ENCODE measurements at places on chromosomes 13 and 19. TPM values are rescaled to one million over a fixed set of nuclear protein-coding genes. Genes with fewer than 3 reads are reported as not detected.

ZNF492 gene
- polyA plus RNA-seq = 4.6 TPM

COMP gene
- not detected for polyA plus RNA-seq

C1QTNF9B gene
- polyA plus RNA-seq = 0.49 TPM

ADGRE3 gene
- polyA plus RNA-seq = 0.13 TPM

- DNase-seq = no peak
Measured at GRCh38 chr19:51450730-51451307, 7.4 kb downstream of the SIGLEC8 start.

- DNase-seq = no peak
Measured at GRCh38 chr19:55679343-55680257, 4.6 kb downstream of the EPN1 start.

DNA sequence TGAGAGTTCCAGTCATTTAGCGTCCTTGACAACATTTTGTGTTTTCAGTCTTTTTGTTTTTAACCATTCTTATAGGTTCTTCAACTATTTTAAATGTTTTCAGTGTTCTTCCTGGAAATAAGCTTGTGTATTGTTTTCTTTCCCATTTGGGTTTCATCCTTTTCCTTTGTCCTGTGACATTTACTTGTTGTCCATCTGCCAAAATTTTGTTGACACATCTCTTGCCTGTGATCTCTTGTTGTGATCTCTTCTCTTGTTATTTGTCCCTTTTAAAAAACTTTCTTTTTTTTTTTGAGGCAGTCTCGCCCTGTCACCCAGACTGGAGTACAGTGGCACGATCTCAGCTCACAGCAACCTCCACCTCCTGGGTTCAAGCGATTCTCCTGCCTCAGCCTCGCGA is 96.5 kb downstream of the PDS5B start:
- no peak for DNase-seq

DNA sequence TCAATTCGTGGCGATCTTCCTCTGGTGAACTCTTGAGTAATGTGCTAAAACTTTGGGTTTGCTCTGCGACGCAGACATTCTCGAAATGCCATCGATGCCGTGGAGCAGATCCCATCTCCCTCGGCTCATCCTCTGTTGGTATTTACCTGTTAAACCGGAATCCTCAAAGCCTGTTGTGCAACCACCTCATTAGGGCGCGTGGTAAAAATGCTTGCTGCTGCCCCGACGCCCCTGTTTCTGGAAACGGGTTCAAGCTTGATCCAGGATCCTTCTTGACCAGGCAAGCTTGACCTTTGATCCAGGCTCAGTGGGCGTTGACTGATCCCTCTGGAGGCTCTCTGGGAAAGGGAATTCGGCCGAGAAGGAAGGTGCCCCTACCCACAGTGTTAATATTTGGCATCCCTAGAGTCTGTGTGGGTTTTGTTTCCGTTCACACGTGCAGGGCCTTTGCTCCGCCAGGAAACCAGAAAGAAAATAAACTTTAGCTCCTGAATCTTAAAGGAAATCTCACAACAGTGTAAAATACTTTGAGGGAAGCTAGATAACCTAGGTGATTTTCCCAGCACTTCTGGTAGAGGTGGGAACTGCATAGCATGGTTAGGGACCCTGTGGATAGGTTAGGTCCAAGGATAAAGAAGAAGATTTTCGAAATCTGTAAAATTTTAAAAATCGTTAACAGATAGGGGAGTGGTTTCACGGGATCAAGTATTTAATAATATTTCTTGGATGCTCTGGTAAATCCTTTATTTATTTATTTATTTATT is 1.1 kb downstream of the LSM14A start:
- peak; percentile 54 for DNase-seq

DNA sequence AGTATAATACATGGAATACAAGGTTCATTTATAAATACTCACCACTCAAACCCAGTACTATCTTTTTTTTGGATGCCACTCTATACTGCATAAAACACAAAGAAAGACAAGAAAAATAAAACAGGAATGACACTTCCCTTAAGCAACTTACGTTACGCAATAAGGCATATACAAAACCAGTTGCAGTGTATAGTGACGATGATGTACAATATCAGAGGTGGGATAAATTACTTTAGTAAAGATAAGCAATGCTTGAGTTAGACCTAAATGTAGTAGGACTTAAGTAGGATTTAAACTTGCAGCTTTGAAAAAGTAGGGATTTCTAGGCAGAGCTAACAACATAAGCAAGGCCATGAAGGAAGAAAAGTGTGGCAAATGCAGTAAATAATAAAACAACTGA is 374.9 kb downstream of the SPRY2 start:
- DNase-seq = no peak

GRCh38 chr19:45130888-45131615 is 29.7 kb downstream of the NKPD1 start:
- no peak for DNase-seq

GRCh38 chr19:39445196-39446111 is at the start of gene SUPT5H:
SUPT5H (plus strand) TSS chr19:39445582; CDS start chr19:39445891, 309 bp downstream.
- DNase-seq = peak; percentile 97
